Activated CD8-positive, alpha-beta memory T cell treated with anti-CD3 and anti-CD28 coated beads, Interleukin-2, amount 10 ng/mL, durations not matched to agents 7 days and 5 days (primary cell): ENCODE measurements at places on chromosomes 13 and 19. TPM values are rescaled to one million over a fixed set of nuclear protein-coding genes. Genes with fewer than 3 reads are reported as not detected.

- H3K27ac ChIP-seq, result no peak overlapping the region
- H3K27me3 ChIP-seq, result no peaks in the 10 kb centered on the region
- H3K36me3 ChIP-seq, result no peaks in the 10 kb centered on the region
- no peaks in the 10 kb centered on the region for H3K4me1 ChIP-seq
These were observed 61.3 kb downstream of the DCLK1 start for GRCh38 chr13:36069881-36070366.

DNA sequence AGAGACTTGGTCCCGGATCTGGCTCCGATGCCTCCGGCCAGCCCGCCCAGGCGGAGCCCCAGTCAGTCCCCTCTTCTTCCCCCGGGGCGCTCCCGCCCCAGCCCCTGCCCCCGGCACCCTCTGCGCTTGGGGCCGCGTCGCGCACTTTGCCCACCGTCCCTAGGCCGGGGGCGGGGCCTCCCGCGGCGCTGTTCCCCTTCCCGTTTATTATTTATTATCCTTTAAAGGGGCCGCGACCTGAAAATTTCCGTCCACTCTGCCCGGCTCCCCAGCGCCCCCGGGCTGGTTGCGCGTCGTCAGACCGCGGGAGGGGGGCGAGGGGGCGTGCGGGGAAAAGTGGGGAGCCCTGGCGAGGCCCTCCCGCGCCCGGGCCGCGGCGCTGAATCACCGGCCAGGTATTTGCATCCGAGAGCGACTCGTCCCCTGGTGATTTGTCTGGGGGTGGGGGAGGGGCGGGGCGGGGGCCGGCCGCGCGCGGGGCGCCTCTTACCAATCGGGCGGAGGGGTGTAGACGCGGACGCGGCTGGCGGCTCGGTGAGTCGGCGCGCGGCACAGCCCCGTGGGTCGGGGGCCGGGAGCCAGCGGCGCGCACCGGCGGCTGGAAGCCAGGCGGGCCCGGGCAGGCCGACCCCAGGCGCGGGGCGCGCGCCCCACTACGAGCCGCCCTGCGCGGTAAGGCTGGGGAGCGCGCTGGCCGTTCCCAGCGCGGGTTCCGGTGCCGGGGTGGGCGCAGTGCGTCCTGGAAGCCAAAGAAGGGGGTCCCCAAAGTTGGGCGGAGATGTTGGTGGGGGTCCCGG is at the start of gene ARID3A:
Gene ARID3A (plus strand): TSS at position 510 of the 797 bp plus-strand sequence. CDS start 3,494 bp downstream, outside the sequence.
- peak within 1 kb of the TSS; percentile 77 for H3K4me3 ChIP-seq
- peak; percentile 82 for DNase-seq
- H3K36me3 ChIP-seq, result peaks cover 2% of the 10 kb centered on the region
- no peaks in the 10 kb centered on the region for H3K27me3 ChIP-seq
- peaks cover 17% of the 10 kb centered on the region for H3K4me1 ChIP-seq

GRCh38 chr19:13093407-13094105 is 9.1 kb downstream of the LYL1 start:
- no peaks in the 10 kb centered on the region for H3K36me3 ChIP-seq
- H3K4me3 ChIP-seq, result no peak overlapping the region
- H3K27me3 ChIP-seq, result peaks cover 42% of the 10 kb centered on the region
- H3K4me1 ChIP-seq, result peaks cover 12% of the 10 kb centered on the region
- H3K27ac ChIP-seq, result no peak overlapping the region

DNA sequence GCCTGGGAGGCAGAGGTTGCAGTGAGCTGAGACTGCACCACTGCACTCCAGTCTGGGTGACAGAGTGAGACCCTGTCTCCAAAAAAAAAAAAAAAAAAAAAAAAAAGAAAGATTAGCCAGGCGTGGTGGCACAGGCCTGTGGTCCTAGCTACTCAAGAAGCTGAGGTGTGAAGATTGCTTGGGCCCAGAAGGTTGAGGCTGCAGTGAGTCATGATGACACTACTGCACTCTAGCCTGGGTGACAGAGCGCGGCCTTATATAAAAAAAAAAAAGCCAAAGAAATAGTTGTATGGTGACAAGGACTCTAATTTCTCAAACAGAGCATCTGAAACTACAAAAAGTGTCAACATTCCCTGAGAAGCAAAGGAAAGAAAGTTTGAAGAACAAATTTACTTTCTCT is 3.4 kb downstream of the PBX4 start:
- peaks cover 26% of the 10 kb centered on the region for H3K36me3 ChIP-seq
- peak; percentile 76 for DNase-seq
- peaks cover 56% of the 10 kb centered on the region for H3K4me1 ChIP-seq
- no peaks in the 10 kb centered on the region for H3K27me3 ChIP-seq

- H3K4me1 ChIP-seq, result no peaks in the 10 kb centered on the region
- no peak overlapping the region for H3K27ac ChIP-seq
- no peak overlapping the region for H3K4me3 ChIP-seq
- H3K27me3 ChIP-seq, result no peaks in the 10 kb centered on the region
These were observed 21.6 kb downstream of the VSTM1 start for GRCh38 chr19:54041969-54042606.

DNA sequence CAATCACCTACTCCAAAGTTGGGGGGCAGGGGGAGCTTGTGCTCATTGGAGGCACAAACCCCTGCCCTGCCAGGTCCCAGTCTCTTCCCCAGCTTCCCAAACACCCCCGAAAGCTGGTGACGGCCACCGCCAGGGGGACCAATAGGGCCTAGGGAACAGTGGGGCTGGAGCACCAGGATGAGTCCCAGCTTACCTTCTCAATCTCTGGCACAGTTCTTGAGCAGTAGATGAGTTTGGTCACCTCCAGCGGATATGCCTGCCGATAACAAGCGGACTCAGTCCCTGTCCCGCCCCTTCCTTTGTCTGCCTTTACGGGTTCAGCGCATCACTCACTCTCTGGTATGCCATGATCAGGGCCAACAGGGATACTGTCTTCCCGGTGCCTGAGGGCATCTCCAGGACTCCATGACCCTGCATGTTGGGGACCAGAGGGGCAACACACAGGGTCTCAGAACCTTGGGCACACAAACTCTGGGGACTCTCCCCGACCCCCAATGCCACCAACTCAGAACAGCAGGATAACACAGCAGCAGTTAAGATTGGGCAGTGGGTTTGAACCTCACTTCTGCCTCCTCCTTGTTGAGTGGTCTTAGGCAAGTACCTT is 1.5 kb downstream of the ERCC2 start:
- peaks cover 20% of the 10 kb centered on the region for H3K4me1 ChIP-seq
- no peak for DNase-seq
- peak overlapping the region; percentile 46 for H3K4me3 ChIP-seq
- no peak overlapping the region for H3K27ac ChIP-seq
- no peaks in the 10 kb centered on the region for H3K36me3 ChIP-seq

The TEX101 gene
- not detected for total RNA-seq

The ZNF85 gene
- total RNA-seq, result 20.6 TPM

The ALG11 gene
- 28.9 TPM for total RNA-seq

The RGS9BP gene
- total RNA-seq, result 0.28 TPM

The R3HDM4 gene
- total RNA-seq, result 63.7 TPM

The OVOL3 gene
- not detected for total RNA-seq
